NCI-H1436 (cell line): ENCODE measurements at places on chromosomes 1 and 21.

GRCh38 chr1:178652506-178653490, 72.2 kb upstream of the RALGPS2 start:
- DNase-seq = no peak

- DNase-seq = no peak
Measured at GRCh38 chr1:212098771-212099170, 63.2 kb downstream of the DTL start.

DNA sequence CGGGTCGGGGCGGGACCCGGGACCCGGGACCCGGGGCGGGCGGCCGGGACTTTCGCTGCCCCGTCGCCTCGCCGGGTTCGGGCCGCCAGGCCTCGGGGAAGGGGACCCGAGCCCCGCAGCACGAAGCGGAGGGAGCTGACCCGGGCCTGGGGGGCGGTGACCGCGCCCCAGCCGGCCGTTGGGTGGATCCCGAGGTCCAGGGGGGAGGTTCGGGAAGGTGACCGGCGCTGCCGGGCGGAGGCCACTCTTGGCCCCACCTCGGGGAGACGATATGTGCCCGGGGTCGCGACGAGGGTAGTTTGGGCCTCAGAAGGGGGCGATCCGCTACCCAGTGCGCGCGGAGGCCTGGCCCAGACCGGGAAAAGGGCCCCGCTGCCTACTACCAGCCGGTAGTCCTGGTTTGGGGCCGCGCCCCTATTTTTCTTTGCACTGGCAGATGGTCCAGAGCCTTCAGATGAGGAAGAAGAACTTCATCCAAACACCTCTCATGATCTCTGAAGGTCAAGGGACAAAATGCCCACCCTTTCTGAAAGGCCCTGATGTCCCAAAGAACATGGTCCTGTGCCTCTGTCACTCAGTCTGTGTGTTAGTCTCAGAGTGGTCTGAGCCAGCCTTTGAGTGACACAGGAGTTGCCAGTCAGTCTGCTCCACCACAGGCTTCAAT, 766 bp downstream of the AGO4 start:
- DNase-seq = no peak

DNA sequence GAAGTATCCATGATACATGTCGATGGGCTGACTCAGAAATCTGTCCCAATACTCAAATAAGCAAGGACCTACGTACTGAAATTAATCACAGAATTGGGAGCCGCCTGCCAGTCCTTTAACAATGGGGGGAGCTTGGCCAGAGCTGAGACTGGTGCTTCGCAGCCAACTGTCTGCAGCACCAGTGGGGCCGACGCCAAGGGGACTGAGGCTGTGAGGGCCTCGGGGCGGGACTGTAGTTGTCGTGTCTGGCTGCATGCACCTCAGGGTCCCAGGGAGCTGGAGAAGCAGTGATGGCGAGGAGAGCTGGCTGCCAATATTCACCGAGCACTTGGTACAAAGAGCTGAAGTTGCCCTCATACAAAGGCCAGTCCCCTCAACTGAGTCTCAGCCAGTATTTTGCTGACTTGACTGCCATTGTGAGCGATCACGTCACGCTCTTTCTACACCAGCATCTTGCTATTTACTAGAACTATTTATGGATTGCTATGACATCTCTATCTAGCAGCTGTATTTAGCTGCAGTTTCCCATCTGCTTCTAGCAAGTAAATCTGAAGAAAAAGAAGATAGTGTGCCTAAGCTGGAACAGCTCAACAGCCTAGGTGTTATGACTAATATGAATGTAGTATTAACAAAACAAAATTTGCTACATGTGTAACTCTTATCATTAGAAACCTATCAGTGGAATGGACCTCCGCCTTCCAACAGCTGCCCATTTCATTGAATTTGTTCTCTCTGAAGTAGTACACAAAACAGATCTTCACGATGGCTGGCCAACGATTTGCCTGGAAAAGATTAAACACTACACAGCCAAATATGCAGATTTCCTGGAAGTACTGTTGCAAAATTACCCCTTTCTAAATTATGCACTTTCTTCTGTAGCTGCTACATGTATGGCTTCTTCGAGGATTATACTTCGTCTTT, 29.1 kb downstream of the EVI5 start:
- no peak for DNase-seq

DNA sequence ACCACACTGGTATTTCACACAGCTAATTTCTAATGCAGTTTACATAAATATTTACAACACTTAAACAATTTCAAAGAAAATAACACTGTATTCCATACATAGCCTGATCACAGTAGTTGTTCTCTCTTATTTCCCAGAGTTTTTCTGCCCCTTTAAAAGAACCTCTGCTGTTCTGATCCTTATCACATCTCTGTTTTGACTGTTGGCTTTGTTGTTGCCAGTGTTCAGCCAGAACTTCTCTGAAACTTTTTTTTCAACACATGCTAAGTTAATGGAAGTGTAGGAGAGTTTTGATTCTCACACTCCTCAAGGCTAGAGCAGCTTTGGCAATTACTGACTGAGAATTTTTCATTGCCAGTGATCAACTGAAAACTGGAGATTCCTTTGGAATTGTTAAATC, 11.1 kb downstream of the SELE start:
- no peak for DNase-seq

DNA sequence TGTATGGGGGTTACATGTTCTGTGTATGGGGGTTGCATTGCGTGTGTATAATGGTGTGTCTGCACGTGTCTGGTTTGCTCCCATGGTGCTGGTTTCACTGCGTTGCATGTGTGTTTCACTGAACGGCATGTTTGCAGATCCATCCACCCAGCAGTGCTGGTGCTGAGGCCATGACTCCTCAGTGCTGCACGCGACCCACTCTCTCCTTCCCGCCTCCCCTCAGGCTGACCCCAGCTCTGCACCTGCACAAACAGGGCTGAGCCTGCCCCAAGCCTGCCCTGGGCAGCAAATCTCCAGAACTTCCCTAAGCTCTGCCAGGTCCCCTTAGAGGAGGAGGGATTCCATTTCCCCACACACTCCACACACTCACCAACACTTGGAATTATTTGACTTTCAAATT, 18.7 kb downstream of the ACTRT2 start:
- no peak for DNase-seq

DNA sequence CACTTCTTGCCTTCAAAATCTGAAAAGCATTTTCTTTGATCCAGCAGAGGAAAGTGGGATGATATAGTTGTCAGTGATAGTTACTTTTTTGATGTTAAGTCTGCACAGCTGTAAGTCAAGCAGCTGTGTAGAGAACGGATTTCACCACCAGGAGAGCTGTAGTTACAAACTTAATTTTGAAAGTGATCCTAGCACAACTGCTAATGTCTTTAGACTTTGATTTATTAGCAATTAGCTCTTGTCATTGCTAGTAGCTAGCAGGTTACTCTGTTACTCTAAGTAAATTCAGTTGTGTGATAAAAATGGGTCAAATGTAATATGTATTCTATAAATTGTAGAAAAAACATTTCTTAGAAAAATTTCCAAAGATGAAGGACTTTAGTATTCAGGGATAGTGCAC, 46.0 kb downstream of the ALG6 start:
- no peak for DNase-seq

- peak; percentile 51 for DNase-seq
Measured at GRCh38 chr1:40774266-40774998, 9.2 kb upstream of the KCNQ4 start.

DNA sequence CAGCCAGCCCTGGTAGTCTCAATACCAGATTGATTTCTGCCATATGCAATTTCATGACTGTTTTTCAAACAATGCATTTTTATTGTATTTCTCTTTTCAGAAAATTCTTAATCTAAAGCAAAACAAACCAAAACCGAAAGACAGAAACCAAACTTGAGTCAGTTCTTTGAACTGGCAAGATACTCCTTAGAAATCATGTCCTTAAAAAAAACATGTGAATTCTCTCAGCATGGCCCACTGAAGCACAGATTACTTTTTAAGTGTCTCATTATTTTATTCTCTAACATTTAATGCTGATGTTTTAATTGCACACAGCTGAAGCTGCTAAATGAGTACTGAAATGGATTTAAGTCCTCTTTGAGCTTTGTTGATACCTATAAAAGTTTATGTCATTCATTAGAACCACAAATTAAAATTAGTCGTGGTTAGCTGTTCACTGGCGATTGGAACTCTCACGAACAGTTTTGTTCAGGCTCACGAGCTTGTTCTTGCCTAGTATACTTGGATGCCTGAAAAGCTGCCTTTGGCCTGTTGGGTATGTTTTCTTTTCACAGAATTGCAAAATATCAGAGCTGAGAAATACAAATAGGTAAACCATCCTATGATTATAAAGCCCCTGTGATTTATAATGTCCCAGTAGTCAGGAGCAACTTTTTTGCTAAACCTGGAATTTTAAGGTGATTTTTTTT, 87.5 kb downstream of the CAMTA1 start:
- DNase-seq = no peak

GRCh38 chr1:81540216-81540615, 260.5 kb upstream of the ADGRL2 start:
- no peak for DNase-seq

- no peak for DNase-seq
Measured at GRCh38 chr1:87669674-87670073, 341.0 kb downstream of the LMO4 start.

GRCh38 chr21:29667651-29668050, 272.1 kb downstream of the GRIK1 start:
- peak; percentile 23 for DNase-seq

DNA sequence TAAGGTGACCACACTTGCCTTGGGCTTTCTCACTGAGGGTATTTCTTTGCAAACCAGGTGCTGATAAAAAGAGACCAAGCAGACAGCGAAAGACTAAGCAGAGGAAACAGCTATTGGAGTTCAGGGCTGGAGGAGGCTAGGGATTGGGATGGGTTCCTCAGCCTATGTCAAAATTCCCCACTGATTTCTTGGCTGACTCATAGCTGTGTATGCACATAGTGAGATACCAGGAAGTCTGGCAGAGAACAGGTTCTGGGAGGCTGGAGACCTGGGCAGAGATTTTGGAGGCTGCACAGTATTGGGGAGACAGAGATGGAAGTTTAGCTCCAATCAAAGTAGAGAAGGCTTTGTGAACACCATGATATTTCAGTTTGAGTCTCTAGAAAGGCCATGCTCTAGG, 25.3 kb downstream of the YARS1 start:
- DNase-seq = no peak

GRCh38 chr1:165560883-165561656, 17.3 kb downstream of the LRRC52 start:
- DNase-seq = no peak

DNA sequence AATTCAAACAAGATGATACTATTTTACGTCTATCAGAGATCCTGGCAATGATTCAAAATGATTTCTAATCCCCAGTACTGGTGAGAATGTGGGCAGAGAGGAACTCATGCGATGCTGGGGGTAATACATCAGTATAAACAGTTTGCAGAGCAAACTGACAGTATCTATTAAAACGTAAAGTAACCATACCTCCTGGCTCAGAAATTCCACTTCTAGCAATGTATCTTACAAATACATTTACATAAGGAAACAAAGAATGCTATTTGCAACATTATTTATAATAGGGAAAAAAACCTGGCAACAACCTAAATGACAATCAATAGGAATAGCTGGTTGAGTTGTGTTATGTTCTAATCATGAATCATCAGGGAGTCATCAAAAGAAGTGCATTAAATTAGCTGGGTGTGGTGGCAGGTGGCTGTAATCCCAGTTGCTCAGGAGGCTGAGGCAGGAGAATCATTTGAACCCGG, 15.9 kb downstream of the RCAN1 start:
- peak; percentile 18 for DNase-seq

- DNase-seq = no peak
Measured at GRCh38 chr1:109969146-109969829, 15.3 kb upstream of the AHCYL1 start.

DNA sequence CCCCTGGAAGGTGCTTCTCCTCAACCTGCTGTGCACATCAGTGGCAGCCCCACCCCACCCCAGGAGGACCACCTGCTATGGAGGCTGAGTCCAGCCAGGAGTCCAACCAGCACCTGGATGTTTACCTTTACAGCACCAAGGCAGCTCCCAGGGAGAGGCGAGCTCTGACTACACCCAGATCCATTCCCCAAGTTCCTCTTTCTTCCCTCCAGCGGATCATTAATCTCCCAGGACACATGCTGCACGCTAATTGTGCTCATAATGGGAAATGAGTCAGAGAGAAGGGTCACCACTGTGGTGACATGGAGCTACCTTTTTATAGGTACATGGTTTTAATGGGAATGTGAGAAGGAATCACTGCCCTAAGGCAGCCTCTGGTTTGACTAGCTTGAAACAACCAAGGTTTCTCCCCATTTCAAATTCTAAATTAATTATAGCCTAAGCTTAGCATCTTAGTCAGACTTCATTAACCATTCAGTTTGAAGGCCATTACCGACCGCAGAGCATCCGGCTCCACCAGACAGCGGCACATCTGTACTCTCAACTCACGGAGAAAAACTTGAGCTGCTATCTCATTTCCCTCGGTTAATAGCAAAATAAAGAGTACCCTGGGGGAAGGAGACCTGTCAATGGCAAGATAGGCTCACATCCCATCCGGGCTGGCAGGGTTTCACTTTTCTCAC, 173.1 kb upstream of the GALNT2 start:
- no peak for DNase-seq

DNA sequence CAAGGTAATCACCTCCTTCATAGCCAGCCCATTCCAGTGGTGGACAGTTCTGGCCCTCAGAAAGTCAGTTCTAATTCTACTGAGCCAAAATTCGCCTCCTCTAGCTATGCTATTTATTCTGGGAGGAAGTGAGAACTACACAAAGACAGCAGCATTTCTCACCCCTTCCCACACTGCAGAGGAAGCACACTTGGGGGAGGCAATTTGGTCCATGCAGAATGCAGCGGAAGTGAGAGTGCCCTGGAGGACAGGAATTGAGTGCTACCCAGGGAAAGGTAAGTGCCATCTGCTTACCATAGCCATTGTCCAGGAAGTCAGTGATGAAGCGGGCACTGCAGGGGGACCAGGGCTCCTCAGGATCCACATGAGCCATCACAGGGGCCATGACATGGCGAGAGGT, 3.7 kb downstream of the ADAMTS4 start:
- no peak for DNase-seq

GRCh38 chr1:27632387-27633297, 2.3 kb downstream of the FGR start:
- DNase-seq = no peak

- no peak for DNase-seq
Measured at GRCh38 chr1:192516776-192517297, 58.7 kb upstream of the RGS1 start.

DNA sequence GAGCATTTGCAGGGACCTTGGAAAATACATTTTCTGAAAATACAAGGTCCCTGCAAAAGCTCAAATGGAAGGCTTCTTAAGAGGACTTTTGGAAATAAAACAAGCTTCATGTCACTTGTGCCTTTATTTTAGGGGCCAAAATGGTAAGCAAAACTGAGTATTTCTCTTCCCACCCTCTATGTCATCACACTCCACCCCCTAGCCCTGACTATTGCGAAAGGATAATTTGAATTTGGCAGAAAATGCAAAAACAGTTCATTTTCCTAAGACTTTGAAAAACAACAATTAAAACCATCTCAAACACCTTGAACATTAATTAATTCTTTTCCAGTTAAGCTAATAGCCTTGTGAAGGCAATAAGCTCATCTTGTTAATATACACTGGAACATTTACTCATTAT, 201.7 kb downstream of the TM2D1 start:
- no peak for DNase-seq
